Endothelial cell (in vitro differentiated cells): ENCODE measurements at places on chromosomes 4 and X.
A peak's percentile ranks its signal among the peaks of the same experiment; 100 is the strongest.

GRCh38 chr4:22416403-22416802 lies 99.5 kb downstream of the ADGRA3 start:
- DNase-seq: no peak

DNA sequence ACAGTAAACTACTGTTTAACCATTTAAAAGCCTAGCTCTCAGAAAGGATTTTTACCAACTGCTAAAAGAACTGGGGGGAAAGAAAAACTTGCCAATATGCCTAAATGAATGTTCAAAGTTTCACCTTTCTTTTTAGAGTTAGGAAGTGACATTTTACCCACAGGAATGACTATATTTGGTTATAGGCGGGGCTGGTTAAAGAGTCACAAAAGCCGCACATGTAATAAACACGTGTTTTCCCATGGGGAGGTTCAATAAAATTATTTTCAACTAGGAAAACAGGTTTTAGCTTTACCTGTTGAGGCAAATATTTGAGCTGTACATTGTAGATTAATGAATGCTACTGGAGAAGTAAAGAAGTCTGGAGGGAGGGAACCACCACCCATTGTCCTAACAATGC lies 41.6 kb upstream of the UGDH start:
- DNase-seq: no peak

- no peak for DNase-seq
These were observed 72.5 kb upstream of the EMCN start for GRCh38 chr4:100590325-100590724.

- DNase-seq: no peak
These were observed 29.8 kb upstream of the HPGDS start for GRCh38 chr4:94372228-94372978.

GRCh38 chr4:134320048-134320447 lies 118.5 kb upstream of the PABPC4L start:
- DNase-seq: no peak

DNA sequence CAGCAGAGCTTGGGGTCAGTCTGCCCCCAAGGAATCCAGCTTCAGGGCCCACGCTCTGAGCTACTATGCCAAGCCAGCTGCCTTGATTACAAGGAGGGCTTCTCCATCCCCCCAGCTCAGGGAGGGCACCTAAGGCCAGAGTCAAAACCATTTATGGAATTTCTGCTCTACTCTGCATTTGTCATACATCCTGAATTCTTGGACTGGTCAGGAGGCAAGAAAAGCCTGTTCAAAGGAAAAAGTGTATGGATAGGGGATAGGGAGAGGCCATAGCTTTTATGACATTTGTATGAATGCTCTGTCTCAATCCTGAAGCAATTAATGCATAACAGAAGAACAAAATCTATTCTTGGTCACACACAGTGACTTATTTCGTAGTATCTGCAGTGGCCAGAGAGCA lies 32.2 kb downstream of the EDNRA start:
- DNase-seq: no peak

DNA sequence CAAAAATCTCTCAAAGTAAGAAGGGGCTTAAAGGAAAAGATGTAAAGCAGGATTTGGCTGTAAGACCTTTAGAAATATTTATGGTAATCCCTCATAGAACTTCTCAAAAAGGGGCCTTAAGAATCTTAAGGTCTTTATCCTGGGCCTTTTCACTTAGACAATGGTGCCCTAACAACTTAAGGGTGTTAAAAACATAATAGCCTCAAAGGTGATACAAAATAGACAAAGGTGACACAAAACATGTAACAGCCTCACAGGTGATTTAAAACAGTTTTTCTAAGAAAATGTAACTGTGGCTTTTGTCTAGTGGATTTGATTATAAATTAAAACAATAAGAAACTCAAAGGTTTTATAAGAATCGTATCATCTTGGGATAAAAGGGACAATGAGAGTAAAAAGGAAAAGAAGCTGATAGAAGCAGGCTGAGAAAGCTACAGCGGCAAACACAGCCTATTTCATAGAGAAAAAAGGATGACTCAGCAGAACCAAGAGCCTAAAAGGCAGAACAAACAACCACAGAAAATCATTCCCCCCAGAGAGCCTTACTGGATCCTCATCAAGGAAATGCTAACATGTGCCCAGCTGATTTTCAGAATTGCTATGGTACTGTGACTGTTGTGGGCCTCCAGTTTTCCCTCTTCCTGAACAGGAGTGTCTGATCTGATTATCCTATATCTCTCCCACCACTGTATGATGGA lies 164.3 kb downstream of the STPG2 start:
- DNase-seq: no peak

GRCh38 chr4:7821245-7822136 lies 118.2 kb downstream of the AFAP1 start:
- no peak for DNase-seq

- peak; percentile 20 for DNase-seq
These were observed 2440.0 kb downstream of the PCDH7 start for GRCh38 chr4:33160126-33160525.

GRCh38 chrX:65406532-65406931 lies 128.1 kb downstream of the LAS1L start:
- no peak for DNase-seq
